ENCODE measurements at places on chromosomes 3 and 15.

- DNase-seq: no peak
These were observed 11.5 kb downstream of the SETMAR start for GRCh38 chr3:4314688-4315087.

GRCh38 chr3:48320996-48321395 is 12.5 kb downstream of the SPINK8 start:
- DNase-seq: no peak

- no peak for DNase-seq
These were observed 334.2 kb downstream of the KLF13 start for GRCh38 chr15:31660816-31661215.

- no peak for DNase-seq
These were observed 120.0 kb downstream of the SSR3 start for GRCh38 chr3:156434921-156435320.

- no peak for DNase-seq
These were observed 84.3 kb upstream of the RNF7 start for GRCh38 chr3:141653847-141654246.

GRCh38 chr3:24548278-24548677 is 53.6 kb upstream of the THRB start:
- no peak for DNase-seq

- DNase-seq: no peak
These were observed 300.6 kb downstream of the SATB1 start for GRCh38 chr3:18124501-18124900.

- no peak for DNase-seq
These were observed 89.5 kb downstream of the DCLK3 start for GRCh38 chr3:36674816-36675215.

DNA sequence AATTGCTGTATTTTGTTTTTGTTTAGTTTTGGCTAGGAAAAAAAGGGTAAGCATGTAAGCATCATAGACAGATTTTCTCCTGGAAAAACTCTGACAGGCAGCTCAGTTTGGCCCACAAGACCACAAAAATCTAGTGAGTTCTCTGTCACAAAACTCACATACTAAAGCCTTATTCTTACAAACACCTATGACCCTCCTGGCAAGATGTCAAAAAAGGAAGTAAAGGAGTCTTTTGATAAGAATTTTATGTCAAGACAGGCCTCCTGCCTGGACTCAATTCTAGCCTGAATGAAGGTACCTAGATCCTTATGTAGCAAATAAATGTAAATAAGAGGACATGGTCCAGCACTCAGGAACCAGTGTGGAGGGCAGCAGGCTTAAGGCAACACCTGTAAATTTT is 668.3 kb upstream of the ZNF385D start:
- DNase-seq: no peak

DNA sequence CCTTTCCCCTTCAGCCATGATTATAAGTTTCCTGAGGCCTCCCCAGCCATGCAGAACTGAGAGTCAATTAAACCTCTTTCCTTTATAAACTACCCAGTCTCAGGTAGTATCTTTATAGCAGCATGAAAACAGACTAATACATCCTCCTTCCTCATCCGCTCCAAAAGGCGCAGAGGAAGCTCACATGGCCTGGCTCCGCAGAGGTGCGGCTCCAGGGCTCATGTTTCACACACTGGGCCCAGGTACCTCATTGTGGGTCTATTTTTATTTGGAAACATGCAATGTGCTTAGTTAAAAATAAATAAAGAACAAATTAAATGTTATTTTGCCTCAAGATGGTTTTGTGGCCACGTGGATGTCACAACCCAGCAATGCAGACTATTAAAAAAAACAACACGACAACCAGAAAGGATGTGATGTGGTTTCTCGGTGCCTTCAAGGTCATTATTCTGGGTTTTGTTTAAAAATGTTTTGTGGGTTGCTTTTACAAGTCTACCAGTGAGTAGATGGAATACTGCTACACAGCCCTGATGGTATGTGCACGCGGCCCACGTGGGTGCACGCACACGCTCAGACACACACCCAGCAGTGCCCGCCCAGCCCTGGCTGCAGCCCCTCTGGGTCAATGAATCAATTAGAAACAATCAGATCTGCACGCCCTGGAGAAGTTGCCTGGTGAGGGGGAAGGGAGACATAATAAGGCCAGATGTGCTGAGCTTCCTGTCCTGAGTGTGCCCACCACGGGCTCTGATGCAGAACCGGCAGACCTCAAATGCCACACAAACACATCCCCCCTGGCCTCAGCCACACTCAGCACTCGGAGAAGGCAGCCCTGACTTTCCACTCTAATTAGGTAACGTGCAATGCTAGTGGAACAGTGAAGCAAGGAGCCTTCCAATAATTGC is 140.1 kb downstream of the ADAMTS17 start:
- DNase-seq: no peak

GRCh38 chr3:28122227-28122626 is 119.2 kb upstream of the CMC1 start:
- DNase-seq: no peak

- peak; percentile 84 for DNase-seq
These were observed 10.5 kb upstream of the EIF4A2 start for GRCh38 chr3:186772701-186773417.

DNA sequence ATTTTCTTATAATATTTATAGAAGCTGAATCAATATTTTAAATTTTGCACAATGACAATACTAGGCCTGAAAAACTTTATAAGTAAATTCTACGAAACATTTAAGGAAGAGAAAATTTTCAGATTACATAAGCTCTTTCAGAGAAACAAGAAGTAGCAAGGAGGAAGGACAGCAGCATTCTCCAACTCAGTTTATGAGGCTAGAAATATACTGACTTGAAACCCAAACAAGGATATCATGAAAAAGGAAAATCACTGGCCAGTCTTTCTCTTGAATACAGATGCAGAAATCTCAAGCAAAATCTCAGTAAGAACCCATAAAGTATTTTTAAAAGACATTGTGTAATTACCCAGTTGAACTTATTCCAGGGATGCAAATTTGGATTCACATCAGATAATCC is 121.3 kb downstream of the STAC start:
- no peak for DNase-seq

DNA sequence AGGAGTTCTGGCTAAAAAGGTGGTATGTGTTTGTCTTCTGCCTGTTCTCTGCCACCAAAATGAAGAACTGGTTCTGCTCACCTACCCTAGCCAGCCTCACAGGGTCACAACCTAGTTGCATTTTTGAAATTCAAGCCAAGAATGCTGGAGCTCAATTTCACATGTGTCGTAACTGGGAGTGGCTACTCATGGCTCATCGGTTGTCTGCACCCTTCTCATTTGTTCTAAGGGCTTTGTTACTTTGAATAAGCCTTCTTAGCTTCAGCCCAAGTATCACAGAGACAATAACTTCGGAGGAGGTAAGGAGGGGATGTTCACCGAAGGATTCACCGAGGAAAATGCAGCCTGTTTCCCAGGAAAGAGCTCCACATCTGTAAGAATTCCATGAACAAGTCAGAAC is 134.3 kb upstream of the RARB start:
- no peak for DNase-seq

DNA sequence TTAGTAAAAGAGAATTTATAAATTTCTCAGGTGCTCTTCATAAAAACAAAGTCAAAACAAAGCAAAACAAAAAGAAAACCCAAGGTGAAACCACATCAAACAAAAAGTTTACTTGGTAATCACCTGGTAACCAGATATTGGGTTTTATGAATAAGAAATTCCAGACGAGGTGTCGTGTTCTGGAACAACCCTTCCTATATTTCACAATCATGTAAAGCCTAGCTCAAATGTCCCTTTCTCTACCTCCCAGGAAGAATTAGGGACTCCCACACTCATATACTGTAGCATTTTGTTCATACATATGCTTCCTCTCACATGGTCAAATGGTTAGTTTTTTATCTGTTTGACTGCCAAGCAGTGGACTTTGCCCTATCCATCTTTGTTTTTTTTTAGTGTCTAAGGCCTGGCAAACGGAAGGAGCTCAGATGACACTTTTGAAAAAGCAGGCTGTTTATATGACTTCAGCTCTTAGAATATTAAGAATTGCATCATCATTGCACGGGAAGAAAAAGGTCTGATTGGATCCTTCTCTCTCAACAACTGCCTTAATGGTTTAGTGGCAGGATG is 326.7 kb upstream of the TBL1XR1 start:
- no peak for DNase-seq

GRCh38 chr3:26345613-26346012 is 277.0 kb upstream of the LRRC3B start:
- no peak for DNase-seq

DNA sequence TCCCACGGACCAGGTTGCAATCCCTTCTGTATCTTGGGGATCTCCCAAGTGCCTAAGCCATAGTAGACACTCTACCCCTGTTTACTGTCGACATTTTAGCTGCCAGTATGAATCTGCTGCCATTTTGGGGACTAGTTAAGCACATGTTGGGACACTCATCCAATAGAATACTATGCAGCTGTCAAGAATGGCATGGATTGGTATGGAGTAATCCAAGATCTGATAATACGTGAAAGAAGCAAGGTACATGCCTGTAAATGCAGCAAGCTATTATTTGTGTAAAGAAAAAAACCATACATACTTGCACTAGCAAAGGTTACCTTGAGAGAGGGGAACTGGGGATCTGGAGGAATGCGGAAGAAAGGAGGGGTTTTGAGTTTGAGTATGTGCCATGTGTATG is 129.3 kb downstream of the SMAD6 start:
- DNase-seq: no peak

- no peak for DNase-seq
These were observed 361 bp upstream of the LCMT2 start for GRCh38 chr15:43330780-43331087.

DNA sequence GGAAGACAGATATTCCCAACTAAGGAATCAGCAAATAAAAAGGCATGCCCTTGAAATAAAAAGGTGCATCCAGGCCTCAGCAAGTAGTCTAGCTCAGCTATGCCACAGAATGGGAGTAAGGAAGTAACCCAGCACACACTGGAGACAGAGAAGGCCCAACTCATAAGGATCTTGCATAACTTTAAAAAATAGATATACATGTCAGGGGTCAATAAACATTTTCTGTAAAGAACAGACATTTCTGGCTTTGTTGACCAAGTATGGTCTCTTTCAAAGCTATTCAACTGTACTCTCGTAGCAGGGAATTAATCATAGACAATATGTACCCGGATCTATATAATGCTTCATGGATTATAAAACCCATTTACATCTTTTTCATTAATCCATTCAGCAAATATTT is 449.3 kb downstream of the TAFA4 start:
- DNase-seq: no peak

DNA sequence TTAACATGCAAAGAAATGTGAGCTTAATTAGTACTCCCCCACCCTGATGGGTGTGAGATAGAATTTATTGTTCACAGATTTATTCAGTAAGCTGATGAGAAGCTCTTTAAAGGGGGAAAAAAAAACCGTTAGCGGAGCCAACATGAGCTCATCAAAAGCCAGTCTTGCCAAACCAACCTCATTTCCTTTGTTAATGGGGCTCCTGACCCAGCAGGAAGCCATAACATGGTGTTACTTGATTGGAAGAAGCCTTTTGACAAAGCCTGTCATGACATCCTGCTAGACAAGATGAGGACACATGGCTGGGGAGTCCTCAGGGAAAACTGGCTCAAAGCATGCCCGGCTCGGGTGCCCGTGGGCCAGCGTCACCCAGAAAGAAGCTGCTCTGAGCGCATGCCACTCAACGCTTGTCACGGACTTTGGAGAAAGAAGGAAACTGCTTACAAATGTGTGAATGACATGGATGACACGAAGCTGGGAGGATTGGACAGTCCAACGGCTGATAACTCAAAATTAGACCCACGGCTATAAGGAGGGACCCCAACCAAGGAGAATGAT is 64.6 kb downstream of the SLCO2A1 start:
- DNase-seq: no peak

- peak; percentile 56 for DNase-seq
These were observed 115.8 kb downstream of the KBTBD8 start for GRCh38 chr3:67113802-67114407.

DNA sequence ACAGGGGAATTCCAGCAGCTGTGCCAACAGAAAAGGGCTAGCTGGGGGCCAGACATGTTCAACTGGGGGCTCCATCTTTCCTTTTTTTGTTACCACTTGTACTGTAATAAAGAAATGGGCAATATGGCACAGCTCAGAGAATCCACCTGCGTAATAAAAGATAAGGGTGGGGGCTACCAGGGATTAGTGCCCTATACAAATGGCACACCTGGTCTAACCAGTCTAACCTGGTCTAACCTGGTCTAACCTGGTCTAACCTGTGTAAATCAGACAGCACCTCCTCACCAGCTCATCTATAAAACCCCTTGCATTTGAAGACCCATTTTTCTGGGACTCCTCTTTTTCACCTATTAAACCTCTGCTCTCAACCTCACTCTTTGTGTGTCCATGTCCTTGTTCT is 26.2 kb upstream of the CLDN16 start:
- DNase-seq: no peak

DNA sequence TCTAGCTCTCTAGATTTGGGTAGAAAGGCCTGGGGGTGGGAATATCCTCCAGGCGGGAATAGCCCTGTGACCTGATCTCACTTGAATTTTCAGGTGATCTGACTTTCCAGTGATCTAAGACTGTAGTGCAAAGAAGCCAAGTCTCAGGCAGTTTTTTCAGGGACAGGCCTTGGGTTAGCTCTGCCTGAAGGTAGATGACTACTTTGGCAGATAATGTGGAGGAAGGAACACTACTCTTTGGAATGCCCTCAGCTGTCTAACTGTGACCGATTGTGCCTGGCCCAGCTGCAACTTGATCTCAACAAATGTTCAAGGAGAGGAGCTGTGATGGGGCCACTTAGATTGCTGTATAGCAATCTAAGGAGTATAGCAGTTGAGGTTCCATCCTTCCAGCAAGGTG is 193.7 kb downstream of the TCF12 start:
- no peak for DNase-seq

GRCh38 chr3:25724948-25725645 is 58.1 kb downstream of the NGLY1 start:
- no peak for DNase-seq

- DNase-seq: no peak
These were observed 41.2 kb downstream of the ADIPOQ start for GRCh38 chr3:186883686-186884058.

DNA sequence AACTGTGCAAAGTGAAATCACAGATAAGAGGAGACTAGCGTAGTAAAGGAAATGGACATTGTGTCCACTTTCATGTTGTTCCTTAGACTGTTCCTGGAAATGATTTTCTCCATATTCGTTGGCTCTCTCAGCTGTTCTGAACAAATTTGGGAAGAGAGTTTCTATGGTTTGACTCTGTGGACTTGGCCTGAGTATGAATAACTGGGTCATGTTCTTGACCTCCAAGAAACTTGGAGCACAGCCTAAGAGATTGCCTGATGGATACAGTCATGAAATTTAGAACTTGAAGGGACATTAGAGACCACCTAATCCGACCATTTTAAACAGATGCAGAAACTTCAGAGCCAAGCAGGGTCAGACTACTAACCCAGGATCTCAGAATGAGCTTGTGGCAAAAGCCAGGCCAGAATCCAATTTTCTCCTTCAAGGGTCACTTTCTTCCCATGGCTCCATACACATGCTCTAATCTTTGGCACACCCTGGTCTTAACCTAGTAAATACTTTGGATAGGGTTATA is 430.4 kb downstream of the RBMS3 start:
- DNase-seq: no peak

DNA sequence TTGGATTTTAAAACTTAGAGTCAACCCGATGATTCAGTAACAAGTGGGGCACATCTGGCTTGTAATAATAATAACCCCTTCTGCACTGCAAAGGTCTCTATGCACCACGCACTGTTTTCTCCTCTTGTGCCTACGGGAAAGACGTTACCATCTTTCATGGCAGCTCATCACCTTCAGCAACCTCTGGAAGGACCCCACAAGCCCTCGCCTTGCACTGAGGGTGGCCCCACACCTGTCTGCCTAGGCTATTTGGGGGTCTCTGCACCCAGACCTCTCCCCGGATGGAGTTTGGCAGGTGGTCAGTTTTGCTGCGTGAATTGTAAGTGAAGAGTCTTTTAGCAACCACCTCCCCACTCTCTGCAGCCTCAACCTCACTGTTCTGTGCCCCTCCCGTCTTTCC is 138.6 kb upstream of the MEF2A start:
- DNase-seq: no peak
